ENCODE measurements at places on chromosomes 7 and 10.

DNA sequence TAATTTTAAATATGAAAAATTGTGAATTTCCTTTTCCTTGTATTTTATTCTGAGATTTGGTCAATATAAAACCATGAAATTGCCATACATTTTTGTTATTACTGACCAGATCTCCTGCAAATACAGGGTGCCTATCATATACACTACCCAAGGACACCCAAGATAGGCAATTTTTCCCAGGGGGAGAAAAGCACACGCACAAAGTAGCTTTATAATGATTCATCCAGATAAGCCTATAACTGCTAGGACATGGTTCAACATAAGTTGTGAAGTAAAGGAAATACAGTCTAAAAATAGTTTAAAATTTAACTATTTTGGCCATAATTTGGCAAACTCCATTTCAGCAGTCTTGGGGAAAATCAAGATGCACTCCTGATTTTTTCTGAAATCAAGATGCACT lies 4.8 kb downstream of the RUFY2 start:
- no peak for DNase-seq

DNA sequence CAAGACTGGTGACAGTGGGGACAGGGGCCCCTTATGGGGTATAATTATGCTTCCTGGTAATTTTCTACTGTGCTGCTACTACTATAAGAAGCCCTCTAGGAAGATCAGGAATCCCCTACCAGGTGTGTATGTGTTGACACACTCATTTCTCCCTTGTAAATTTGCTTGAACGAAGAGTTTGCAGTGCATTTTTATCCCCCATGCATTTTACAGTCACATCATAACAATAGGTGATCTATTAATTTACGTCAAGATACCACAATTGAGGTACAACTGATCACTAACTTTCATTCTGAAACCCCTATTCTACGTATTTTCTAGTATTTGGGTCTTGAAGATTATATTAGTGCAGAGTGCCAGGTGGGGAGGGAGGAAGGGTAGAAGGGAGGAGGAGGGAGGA lies 252.2 kb downstream of the NSUN6 start:
- DNase-seq: no peak

DNA sequence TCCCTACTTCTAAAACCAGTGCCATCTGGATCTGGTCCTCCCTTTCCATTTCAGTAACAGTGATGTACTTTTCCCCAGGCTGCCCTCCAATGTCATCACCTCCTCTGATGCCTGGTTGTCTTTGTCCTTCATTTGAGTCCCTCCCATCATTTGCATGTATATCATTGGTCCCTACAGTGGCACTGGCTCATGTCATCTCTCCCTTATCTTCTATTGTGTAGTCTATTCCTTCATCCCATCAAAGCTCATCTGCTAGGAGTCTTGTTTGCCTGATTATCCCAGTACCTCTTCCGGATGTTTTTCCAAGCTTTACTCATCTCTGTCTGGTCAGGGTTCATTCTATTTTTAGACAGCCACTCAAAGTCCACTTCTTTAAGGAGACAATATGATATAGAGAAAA lies 292.9 kb upstream of the BMPER start:
- DNase-seq: no peak

DNA sequence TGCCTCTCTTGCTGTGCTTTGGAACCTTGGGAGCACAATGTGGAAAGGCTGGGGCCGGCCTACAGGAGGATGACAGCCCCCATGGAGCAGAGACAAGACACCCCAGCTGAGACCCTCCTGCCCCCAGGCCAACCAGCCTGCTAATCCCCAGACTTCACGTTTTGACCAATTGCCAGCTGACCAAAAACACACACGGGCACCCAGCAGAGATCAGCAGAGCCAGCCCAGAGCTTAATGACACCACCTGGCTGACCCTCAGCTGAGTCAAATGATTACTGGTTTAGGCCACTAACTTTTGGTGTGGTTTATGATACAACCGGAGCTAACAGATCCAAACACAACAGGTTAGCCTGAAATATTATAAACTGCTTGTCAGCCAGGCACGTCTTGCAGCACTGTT lies 111.2 kb upstream of the KIF5B start:
- no peak for DNase-seq

Data from activated CD4-positive, alpha-beta T cell treated with anti-CD3 and anti-CD28 coated beads for 4 hours (primary cell).